ENCODE measurements at places on chromosomes 4 and X.

DNA sequence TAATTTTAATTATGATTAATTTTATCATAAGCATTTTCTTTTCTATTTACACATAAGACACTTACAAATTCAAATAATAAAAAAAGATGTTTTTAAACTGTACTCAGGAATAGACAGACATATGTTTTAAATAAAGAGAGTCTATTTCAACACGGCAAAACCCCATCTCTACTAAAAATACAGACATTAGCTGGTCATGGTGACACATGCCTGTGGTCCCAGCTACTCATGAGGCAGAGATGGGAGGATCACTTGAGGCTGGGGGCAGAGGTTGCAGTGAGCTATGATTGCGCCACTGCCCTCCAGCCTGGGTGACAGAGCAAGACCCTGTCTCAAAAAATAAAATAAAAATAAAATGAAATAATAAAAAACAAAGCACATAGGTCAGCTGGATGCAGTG is 14.8 kb downstream of the FAM9B start:
- no peak for DNase-seq

- DNase-seq, result no peak
Measured at GRCh38 chr4:155510771-155511170, 134.0 kb upstream of the MAP9 start.

DNA sequence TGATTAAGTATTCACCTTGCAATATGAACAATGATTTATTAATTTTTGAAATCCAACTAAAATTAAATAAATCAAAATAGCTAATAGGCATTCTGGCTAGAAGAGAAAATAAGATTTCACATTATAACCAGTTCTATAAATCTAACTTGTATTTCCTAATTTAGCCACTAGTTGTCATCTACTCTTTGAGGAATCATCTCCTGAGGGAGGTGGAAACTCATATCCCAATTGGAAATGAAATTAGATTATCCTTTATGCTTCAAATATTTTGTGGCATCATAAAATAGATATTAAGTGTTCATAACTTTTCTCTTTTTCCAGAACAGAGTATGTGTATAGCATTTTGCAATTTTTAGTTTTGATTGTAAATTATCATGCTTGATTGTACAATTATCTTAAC is 558.5 kb upstream of the DIAPH2 start:
- DNase-seq, result no peak

DNA sequence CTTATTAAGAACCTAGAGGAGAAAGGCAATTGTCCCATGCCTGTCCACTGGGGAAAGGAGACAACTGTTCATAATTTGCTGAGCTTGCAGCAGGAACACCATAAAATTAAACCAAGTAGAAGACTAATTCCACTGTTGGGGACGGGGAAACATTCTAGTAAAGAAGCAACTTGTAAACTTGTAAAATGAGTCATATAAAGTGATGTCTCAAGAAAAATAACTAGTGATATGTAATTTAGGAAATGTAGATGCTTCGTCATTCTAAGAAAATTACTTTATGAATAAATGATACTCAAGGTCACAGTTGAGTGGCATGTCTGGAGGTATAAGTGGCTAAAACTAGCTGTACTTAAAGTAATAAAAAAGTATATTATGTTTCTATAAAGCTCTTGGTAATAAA is 121.2 kb upstream of the MID1 start:
- no peak for DNase-seq

DNA sequence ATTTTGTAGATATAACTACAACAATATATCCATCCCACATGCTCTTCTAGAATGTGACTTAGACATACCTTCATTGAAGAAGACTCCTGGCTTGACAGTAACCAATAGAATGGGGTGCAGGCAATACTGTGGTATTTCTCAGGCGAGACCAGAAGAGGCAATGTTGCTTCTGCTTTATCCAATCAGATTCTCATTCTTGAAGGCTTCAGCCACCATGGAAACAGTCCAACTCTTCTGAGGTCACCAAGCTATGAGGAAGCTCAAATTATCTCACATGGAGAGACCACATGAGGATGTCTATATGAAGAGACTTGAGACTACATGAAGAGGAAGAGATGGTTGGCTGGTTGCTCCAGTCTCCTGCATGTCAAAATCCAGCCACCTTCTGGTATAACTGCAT is 469.9 kb downstream of the PCDH10 start:
- no peak for DNase-seq

- no peak for DNase-seq
Measured at GRCh38 chrX:84335121-84335520, 147.1 kb upstream of the RPS6KA6 start.

GRCh38 chrX:17397074-17397473 is 22.1 kb downstream of the NHS start:
- DNase-seq, result no peak

DNA sequence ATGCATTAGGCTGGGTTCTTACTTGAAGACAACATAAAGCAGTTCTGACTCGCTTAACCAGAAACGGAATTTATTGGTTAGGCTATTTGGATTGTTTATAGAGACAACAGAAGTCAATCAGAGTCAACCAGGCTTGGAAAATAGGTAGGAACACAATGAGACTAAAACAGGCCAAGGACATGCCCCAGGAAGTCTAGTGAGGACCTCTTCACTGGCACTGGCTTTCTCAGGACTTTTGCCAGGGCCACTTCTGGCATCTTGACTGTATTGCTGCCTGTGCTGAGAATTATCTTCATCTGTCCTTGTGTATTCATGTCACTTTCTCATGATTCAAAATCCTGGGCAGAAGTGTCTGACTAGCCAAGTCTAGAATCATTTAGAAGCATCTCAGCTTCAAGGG is 19.6 kb downstream of the PGAM4 start:
- DNase-seq, result no peak

DNA sequence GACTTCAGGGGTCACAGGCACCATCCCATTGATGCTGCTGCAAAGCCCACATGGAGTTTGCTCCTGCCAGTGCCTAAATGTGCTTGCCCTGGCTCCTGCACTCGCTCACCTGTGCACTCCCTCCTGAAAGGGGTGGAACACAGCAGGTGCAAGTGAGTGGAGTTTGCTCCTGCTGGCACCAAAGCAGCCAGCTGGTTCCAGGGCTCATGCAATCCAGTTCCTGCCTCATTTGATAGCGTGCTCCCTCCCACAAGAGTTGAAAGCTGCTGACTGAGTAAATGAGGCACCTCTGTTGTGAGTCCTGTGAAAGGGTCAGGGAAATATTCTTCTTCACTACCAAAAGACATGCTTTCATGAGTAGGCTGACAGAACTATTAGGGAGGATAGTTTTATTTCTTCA is 30.5 kb downstream of the CXCL8 start:
- DNase-seq, result no peak

- DNase-seq, result no peak
Measured at GRCh38 chr4:38681281-38681991, 17.4 kb downstream of the KLF3 start.

GRCh38 chr4:80225595-80225994 is 28.3 kb downstream of the PRDM8 start:
- no peak for DNase-seq

DNA sequence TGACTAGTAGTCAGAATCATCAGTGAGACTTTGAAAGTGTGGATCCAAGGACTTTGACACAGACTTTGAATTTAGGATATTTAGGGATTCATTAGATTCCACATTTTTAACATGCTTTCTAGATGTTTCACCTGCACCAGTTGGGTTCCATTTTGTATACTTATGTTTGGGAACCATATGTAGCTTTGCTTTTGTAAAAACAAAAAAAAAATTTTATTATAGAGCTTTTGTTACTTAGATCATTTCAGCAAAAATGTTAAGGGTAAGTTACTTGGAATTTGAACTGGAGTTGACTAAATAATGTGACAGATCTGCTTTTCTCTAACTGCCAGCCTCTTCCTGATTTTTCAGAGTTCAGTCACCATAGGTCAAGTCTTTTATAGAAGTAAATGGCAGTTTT is 14.6 kb downstream of the PDLIM5 start:
- no peak for DNase-seq

DNA sequence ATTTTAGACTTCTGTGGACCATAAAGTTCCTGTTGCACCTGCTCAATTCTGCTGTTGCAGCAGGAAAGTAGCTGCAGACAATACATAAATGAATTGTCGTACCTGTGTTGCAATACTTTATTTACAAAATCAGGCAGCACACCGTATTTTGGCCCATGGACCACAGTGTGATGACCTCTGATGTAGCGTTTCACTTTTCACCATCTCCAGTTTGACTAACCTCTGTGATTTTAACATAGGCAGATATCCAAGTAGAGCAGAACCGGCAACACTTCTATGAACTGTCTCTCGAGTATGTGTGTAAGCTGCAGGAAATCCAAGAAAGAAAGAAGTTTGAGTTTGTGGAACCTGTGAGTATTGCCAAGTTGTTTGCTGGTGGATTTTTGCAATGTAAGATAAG is 132.7 kb downstream of the ARHGAP10 start:
- DNase-seq, result no peak

DNA sequence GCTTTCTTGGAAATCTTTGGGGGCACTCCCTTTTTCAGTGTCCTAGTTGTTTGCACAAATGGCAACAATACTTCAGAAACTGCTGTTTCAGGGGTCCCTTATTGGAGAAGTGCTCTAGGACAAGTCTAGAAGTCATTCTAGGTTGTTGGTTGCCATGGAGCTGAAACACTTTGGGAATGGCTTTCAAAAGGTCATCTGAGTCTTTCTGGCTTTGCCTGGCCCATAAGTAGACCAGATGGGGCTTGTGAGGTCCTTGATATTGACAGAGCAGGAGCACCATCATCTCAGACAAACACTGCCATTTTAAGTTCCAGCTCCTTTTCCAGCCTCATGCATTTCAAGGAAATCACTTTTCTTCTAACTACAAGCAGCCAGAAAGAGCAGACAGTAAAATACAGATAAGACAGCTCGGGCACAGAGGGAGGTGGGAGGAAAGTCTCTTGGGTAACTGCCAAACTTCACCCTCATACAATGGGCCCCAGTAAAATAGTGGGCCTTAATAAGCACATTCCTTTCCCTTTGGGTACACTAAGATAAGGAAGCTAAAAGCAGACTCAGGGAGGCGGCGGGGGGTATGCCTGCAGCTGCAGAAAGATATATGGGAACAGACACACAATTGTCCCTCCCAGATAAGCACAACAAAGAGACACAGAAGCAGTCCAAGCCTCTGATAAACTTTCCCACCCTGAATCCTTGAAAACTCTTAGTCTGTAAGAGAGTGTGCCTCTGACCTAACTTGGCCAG is 8.5 kb upstream of the NXF3 start:
- no peak for DNase-seq

DNA sequence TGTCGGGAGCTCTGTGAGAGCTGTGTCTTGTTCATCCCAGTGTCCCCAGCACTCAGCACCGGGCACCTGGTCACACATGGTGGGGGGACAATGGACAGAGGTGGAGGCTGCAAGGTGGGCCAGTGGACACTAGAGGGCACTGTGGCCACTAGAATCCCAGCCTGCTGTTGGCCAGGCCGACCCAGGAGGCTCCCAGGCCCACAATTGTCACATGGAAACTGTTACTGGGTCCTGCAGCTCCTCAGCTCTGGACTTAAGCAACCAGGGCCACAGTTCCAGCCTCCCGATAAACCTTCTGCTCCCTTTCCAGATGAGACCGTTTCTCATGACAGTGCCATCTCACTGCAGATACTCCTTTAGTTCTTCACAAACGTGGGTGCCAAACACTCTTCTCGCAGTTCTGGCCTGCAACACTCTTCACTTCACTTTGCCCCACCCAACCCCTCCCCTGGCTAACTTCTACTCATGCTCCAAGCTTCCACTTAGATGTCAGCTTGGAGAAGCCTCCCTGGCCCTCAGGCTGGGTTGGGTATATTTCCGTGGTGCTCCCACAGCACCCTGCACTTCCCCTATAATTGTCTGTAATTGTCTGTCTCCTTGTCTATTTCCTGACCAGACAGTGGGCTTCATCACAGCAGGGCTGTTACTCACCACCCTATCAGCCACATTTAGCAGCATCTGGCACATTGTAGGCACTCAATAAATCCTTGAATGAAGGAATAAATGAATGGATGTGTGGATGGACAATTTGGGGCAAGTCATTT is 3.5 kb upstream of the IQSEC2 start:
- DNase-seq, result peak; percentile 61

GRCh38 chrX:136016881-136017280 is 31.6 kb downstream of the SLC9A6 start:
- DNase-seq, result no peak

DNA sequence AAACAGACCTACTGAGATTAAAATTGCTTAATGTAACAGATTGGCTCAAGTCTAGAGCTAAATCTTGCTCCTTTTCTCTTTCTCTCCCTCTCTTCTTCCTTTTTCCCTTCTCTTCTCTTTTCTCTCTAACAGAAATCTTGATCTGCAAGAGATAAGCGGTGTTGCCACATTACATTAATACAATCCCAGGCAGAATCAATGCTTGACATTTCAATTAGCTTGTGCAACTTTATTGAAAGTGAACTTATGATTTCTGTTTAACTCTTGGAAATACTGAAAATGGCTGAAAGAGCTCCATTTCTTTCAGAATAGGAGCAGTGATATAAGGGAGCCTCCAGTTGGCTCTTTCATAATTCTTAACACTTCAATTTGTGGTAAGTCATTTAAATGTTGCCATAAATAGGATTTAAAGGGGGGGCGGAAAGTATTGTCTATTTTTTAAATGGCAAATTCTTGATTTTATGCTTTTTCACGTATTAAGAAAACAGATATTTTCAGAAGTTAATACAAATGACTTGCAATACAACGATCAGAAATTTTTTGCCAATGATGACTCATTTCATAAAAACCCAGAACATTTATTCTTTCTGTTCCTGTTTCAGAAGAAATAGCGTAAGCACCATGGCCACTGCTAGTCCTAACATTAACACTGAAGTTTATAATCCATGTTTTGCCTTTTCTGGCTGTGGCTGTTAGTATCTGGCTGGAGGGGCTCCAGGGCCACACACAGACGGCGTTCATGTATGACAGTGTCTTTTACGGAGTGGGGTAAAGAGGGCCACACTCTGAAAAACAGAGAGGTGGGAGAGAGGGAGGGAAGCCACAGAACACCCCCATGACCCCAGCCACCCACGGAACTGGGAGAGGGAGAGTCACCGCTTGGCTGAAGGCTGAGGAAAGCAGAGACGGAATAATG is 115.7 kb upstream of the FAT1 start:
- no peak for DNase-seq

DNA sequence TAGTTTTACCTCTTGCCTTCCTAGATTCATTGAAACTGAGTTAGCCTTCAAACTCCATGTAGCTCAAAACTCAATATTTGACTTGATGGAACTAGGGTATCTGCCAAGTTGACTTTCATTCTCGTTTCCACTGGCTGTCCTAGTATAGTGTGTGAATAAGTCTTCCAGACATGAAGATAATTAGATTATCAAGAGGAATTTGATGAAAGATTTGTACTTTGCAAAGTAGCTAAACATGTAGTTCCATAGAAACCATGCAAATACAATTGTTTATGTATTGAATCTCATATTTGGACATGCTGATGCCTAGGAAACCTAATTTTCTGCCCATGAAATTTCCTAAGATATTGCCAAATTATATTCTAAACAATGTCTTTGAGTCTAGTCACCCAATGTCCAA is 297.5 kb downstream of the ARHGAP24 start:
- DNase-seq, result no peak

GRCh38 chr4:145887241-145887991 is 51.2 kb downstream of the ZNF827 start:
- no peak for DNase-seq

GRCh38 chr4:187469627-187470026 is 525.9 kb upstream of the ZFP42 start:
- DNase-seq, result no peak

Data from iPS-NIHi11 (cell line).